Regular cardiac myocyte (primary cell): ENCODE measurements at places on chromosomes 5 and 9. TPM values are rescaled to one million over a fixed set of nuclear protein-coding genes. Genes with fewer than 3 reads are reported as not detected.

The PCDHA11 gene
- under 0.01 and 0.28 TPM in 2 replicates for total RNA-seq

The F2RL2 gene
- total RNA-seq = 10.0 and 10.4 TPM in 2 replicates

The FBP2 gene
- total RNA-seq = not detected in 2 replicates

The NEUROG1 gene
- total RNA-seq = not detected in 2 replicates
